ENCODE measurements at places on chromosomes 16 and 17.

DNA sequence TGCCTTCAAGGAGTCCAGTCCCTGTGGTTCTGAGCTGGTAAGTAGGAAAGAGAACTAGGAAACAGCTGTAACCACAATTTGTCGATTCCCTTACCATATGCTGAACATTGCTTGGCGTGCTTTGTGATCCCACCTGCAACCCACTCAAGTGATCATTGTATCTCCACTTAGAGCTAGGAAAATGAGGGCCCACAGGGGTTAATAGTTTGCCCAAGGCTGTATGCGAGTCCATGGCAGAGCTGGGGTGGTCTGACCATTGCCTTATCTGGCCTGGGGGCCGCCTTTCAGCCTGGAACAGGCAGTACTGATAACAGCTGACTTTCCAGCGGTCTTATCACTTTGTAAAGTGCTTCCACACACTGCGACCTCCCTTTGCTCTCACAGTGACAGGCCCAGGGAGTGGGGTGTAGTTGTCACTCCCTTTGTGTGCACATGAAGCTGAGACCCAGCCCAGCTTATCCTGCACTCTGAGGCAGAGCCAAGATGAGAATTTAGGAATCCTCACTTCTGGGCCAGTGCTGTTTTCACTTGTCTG, 9.8 kb downstream of the MYL4 start:
- DNase-seq: no peak

DNA sequence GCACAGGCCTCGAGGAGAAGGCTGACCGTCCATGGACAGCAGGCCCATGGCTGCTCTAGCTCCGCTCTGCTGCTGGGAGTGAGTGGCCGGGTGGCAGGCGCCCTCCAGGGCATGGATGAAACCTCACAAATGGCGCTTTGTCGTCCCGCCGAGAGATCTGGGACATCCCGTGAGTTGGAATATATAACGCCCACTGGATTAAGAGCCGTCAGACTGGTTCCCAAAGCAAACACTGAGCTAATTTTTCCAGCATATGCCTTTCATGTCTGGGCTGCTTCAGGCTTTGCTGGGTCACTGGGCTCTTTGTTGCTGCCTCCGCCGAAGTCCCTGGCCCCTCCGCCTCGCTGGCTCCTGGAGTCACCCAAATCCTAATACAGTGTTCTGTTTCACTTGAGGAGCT, 266.3 kb downstream of the FOXL1 start:
- no peak for DNase-seq

GRCh38 chr17:81025741-81026129, 9.2 kb upstream of the BAIAP2 start:
- DNase-seq: no peak

- DNase-seq: no peak
These were observed 40.3 kb downstream of the WNT3 start for GRCh38 chr17:46777943-46778915.

Measured in activated naive CD8-positive, alpha-beta T cell treated with anti-CD3 and anti-CD28 coated beads, Interleukin-2, amount 50 U/mL, for 24 hours (primary cell).